Caco-2 (cell line): ENCODE measurements at places on chromosomes 6 and 20. TPM values are rescaled to one million over a fixed set of nuclear protein-coding genes. Genes with fewer than 3 reads are reported as not detected.

The ZC3H12D gene
- total RNA-seq, result 0.57 and 0.65 TPM in 2 replicates

The SLC22A2 gene
- total RNA-seq, result 0.19 TPM in 1 of 2 replicates, not detected in the other

The SNAP25 gene
- not detected in 2 replicates for total RNA-seq

The CRISP3 gene
- total RNA-seq, result not detected in 2 replicates

The NEDD9 gene
- 33.2 and 36.2 TPM in 2 replicates for total RNA-seq

- no peak for DNase-seq
- H3K4me3 ChIP-seq, result no peak overlapping the region
- H3K27me3 ChIP-seq, result 0 out of 2 replicates have a peak, but pooled peaks cover 1% of the 10 kb centered on the region
- no peaks in the 10 kb centered on the region for H3K4me1 ChIP-seq
- H3K36me3 ChIP-seq, result no peaks in the 10 kb centered on the region
Measured at GRCh38 chr20:42018979-42019378, 400.8 kb upstream of the CHD6 start.

The TNFRSF21 gene
- 60.8 and 64.4 TPM in 2 replicates for total RNA-seq

DNA sequence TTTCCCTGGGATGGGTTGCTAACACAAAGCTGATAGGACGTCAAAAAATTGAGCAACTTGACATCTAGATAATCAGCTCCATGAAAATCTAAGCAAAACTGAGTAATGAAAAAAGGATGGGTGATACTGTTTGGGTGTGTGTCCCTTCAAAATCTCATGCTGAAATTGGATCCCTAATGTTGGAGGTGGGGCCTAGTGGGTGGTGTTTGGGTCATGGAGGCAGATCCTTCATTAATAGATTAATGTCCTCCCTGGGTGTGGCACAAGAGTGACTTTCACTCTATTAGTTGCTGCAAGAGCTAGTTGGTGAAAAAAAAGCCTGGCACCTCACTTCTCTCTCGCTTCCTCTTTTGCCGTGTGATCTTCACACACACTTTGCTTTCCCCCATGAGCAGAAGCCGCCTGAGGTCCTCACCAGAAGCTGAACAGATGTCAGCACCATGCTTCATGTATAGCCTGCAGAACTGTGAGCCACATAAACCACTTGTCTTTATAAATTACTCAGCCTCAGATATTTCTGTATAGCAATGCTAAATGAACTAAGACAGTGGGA lies 160.9 kb downstream of the FRK start:
- no peaks in the 10 kb centered on the region for H3K27me3 ChIP-seq
- no peak for DNase-seq
- no peaks in the 10 kb centered on the region for H3K4me1 ChIP-seq
- H3K27ac ChIP-seq, result no peak overlapping the region
- no peaks in the 10 kb centered on the region for H3K36me3 ChIP-seq

- peak overlapping the region; percentile 99 for H3K27ac ChIP-seq
- no peaks in the 10 kb centered on the region; the same call in 1 of the 2 replicates for H3K36me3 ChIP-seq
- H3K27me3 ChIP-seq, result no peaks in the 10 kb centered on the region
- peaks cover 47% of the 10 kb centered on the region for H3K4me1 ChIP-seq
Measured at GRCh38 chr6:37819802-37820717, 533 bp downstream of the ZFAND3 start.

The HLA-B gene
- 40.9 and 41.9 TPM in 2 replicates for total RNA-seq
